Esophagus muscularis mucosa (tissue), 4 donors: ENCODE measurements at places on chromosomes 1 and 21. TPM values are rescaled to one million over a fixed set of nuclear protein-coding genes. Genes with fewer than 3 reads are reported as not detected.
A peak's percentile ranks its signal among the peaks of the same experiment; 100 is the strongest.

Gene SIM2
- total RNA-seq = not detected

- peak; percentile 85 for DNase-seq
Measured at GRCh38 chr1:222106377-222106776, 364.5 kb upstream of the DUSP10 start.

GRCh38 chr1:39034114-39034654 lies 8.0 kb downstream of the NDUFS5 start:
- DNase-seq = no peak

Gene GSTM5
- total RNA-seq = 7.1 TPM

DNA sequence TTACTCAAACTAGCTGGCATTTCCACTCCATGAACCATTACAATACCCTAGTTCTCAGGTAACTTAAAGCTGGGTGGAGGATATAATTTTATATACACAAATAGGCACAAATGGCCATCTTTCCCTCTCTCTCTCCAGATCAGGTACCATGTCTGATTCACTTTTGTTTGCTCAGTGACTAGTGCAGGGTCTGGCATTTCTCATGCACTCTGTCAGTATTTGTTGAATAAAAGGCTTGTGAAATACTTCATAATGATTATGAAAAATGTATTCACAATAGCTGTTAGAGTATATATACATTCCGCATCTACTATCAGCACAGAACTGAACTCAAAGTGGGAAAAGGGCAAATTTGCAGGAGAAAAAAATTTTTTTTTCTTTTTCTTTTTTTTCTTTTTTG lies 510.2 kb upstream of the USP24 start:
- DNase-seq = no peak
